ENCODE measurements at places on chromosomes 3 and 15.

- no peak for DNase-seq
Observed at GRCh38 chr3:54733106-54734006, 194.5 kb downstream of the LRTM1 start.

GRCh38 chr15:47299846-47300434, 417.4 kb upstream of the SEMA6D start:
- no peak for DNase-seq

DNA sequence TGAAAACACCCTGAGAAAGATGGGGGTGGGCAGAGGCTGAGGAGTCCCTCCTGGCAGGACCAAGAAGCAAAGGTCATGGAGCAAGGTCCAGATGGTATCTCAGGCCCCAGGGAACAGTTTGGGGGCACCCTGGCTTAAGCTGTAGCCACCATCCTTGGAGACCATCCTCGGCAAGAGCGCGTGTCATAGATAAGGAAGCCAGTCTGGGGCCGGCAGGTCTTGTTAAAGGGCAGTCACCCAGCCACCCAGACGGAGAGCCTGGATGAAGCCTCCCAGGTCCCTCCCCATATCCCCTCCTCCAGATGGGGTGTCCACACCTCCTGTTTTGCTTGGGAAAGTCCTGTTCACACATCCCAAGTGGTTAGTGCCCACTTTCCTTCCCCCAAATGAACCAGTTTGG, 191.1 kb downstream of the KLF13 start:
- no peak for DNase-seq

GRCh38 chr3:64861684-64862083, 173.9 kb upstream of the ADAMTS9 start:
- DNase-seq: no peak

DNA sequence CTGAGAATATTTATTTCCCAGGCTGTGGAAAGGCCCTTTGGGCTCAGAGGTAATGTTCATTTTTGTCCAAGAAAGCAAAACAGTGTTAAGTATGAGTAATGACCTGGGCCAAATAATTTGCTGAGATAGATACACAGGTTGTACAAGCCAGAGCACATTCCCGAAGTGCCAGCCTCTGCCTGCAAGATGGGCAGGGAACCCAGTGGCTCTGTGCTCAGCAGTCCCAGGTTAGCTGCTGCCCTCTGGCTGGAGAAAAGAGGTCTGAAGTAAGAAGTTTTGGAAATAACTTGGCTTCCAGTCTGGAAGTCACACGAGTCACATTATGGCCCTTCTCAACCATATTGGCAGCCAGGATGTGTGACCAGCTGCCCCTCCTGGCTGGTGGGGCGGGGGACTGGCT, 20.2 kb downstream of the MYZAP start:
- DNase-seq: no peak

DNA sequence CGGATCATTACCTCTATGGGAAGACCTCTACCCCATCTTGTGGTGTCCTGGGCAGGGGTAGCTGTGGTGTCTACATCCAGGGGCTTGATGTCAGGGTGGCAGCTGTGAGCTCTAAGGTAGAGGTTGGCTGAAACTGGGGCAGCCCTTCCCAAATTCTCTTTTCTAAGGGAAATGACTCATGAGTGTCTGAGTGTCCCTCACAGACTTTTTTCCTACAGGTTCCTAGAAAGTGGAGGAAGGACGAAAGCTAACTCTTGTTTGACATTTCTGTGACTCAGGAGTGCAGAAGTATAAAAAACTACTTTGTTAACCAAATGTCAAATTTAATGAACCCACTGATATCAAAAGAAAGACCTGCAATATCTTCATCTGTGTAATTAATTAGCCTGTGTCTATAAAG, 481.5 kb downstream of the PDCD6IP start:
- peak; percentile 29 for DNase-seq

- DNase-seq: peak; percentile 75
Observed at GRCh38 chr3:31610700-31611275, 78.1 kb downstream of the STT3B start.

- DNase-seq: no peak
Observed at GRCh38 chr15:74176262-74177214, 3.0 kb downstream of the ISLR start.

GRCh38 chr3:8557298-8557697, 55.7 kb downstream of the LMCD1 start:
- no peak for DNase-seq

- no peak for DNase-seq
Observed at GRCh38 chr3:161884830-161885229, 388.2 kb downstream of the OTOL1 start.

- no peak for DNase-seq
Observed at GRCh38 chr15:100284191-100284590, 57.6 kb downstream of the ADAMTS17 start.

GRCh38 chr3:127720161-127720823, 47.5 kb downstream of the ABTB1 start:
- DNase-seq: no peak

DNA sequence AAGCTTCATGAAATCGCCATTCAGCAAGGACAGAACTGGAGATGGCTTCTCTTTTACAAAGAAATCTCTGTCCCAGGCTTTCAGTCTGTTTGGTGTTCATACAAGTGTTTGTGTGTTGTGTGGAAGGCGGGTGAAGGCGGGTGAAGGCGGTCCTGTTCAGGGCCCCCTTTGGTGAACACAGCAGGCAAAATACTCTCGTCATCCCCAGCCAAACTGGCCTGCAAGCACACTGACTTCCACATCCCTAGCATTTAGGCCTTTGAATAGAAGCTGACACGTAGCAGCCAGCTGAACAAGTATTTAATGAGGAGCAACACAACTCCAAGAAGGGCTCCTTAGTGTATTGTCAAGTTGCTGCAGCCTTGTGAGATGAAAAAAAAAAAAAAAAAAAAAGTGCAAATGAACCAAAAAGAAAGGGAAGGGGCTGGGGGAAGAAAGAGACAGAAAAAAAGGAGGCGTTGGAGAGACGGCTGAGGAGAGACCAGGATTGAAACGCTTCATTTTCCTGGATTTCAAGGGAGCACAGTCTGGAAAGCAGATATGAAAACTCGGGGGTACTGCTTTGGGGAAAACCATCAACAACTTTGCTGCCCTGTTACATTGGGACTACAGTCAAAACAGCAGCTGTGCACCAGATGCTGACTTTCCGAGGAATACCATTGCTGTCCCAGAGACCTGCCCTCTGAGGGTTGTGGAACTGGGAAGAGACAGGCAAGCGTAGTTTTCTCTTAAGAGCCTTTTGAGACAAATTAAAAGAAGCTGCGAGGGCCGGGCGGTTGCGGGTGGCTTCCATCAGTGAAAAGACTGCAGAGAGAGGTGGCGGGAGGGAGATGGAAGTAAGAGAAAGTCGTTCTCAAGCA, 74.6 kb downstream of the TGFBR2 start:
- no peak for DNase-seq

- DNase-seq: no peak
Observed at GRCh38 chr3:25246913-25247312, 181.2 kb upstream of the RARB start.

Measured in inflammatory macrophage (primary cell).